ENCODE measurements at places on chromosomes 16 and 17.

- no peak for DNase-seq
Measured at GRCh38 chr16:89847051-89847939, 19.0 kb downstream of the SPIRE2 start.

GRCh38 chr17:50423553-50424159 lies 2.4 kb upstream of the ACSF2 start:
- DNase-seq, result peak; percentile 66

GRCh38 chr17:42665581-42666001 lies 6.5 kb downstream of the TUBG2 start:
- DNase-seq, result no peak

DNA sequence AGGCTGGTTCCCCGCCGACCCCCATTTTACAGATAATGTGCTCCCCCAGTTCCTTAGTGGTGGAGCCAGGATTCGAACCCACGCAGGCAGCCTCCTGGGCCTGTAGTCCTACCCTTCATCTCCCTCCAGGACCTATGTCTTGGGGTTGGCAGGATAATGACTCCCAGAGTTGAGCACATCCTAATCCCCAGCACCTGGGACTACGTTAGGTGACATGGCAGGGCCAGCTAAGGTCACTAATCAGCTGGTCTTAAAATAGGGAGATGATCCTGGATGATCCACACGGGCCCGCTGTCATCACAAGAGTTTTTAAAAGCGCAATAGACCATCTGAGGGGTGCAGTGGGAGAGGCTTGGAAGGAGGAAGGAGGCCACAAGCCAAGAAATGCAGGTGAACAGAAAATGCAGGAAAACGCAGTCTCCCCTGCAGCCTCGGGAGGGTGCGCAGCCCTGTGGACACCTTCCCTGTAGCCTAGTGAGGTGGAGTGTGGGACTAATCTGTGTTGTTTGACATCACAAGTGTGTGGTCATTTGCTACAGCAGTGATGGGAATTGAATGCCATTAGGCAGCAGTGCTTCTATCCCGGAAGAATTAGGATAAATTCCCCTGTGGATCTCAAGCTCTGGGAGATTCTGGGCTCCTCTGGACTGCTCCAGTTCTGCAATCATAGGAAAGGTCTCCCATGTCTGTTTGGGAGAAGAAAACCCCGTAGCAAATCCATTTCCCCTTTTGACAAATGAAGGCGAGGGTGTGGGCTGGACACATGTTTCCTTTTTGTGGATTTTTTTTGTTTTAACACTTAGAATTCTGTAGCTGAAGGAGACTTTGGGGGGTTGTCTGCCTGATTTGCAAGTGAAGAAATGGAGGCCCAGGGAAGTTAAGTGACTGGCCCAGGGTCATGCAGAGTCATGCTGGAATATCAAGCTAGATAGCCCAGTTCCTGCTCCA lies 297.7 kb downstream of the SEC14L1 start:
- DNase-seq, result no peak

DNA sequence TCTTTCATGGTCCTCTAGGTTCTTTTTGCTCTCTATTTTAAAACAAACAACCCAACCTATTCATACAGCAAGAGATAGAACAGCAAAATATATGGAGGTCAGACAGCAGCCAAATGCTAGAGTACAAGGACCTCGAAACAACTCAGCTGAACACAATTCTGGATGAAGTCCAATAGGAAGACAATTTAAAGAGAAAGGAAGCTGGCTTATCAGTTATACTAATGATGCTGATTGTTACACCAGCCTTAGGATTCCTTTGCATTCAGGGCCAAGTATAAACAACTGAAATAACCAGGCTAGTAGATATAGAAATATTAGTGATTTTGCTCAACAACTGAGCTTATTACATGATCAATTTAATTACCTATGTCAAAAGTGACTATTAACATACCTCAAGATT lies 2.5 kb downstream of the SSH2 start:
- no peak for DNase-seq

- no peak for DNase-seq
Measured at GRCh38 chr16:2865651-2866050, 7.7 kb upstream of the PRSS22 start.

DNA sequence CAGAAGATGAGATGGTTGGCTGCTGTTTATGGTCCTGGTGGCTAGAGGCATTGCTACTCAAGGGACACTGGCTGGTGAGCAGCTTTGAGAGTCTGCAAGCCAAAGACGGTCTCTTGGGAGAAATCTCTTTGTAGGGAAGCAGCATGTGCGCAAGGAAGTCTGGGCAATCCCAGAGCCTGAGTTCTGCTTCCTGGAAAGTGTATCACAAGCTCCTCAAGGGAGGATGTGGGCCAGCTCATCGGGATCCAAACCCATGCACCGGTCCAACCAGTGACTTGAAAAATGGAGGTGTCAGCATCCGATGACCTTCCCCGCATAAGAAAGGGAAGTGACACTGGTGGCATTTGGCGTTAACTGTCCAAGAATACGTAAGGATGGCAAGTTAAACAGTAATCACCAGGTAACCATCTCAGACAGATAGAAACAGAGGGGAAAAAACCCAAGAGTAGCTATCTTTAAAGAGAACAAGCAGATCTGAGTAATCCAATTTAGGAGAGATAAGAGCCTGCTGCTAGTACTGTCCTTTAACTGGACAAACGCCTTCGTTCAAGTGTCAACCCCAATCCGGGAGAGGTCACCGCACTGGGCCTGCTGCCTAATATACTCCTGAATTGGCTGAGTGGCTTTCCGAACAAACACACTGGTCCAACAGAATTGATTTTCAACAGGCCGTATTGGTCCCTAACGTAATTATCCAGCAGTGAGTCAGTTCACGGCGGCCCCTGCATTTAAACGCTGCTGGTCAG lies 303.0 kb upstream of the ZFHX3 start:
- no peak for DNase-seq

GRCh38 chr16:81493755-81494433 lies 49.3 kb downstream of the CMIP start:
- no peak for DNase-seq

DNA sequence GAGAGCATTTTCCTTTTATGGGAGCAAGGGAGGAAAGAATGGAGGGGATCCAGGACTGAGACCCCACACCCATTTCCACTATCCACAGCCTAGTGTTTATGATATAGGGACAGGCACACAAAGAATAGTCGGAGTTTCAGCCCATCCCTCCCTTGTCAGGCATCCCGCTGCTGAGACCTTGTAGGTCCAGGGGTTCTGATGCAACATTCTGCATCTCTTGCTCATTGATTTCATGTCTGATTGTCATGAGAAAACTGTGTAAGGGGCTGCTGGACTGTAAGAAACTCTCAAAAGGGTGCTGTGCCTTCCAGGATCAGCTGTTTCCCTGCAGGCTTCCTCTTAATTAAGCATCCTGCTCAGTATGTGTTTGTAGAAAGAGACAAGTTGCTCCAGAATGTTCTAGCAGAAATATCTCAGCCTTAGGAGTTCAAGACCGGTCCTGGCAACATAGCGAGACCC lies 5.3 kb upstream of the POLR3E start:
- DNase-seq, result no peak

GRCh38 chr17:9217151-9218056 lies 196.1 kb downstream of the NTN1 start:
- no peak for DNase-seq

GRCh38 chr17:63939884-63940283 lies 7.8 kb upstream of the CD79B start:
- no peak for DNase-seq

DNA sequence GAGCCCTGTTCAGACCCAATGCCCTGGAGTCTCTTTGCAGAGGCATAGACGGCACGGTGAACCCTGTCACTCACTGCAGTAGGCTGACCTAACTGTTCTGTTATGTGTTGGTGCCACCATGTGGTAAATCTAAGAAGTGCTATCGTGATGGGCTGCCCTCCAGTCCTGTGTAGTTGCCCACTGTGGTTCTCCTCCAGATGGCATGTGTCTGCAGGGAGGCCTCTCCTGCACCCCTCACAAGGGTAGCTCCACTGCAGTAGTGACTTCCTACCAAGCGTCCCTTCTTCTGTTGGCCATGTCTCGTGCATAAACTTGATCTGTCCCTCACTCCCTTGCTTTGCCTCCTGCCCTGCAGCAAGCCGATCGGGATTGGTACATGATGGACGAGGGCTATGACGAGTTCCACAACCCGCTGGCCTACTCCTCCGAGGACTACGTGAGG lies 5.8 kb downstream of the DHX38 start:
- no peak for DNase-seq

GRCh38 chr16:54265575-54266107 lies 20.9 kb downstream of the IRX3 start:
- no peak for DNase-seq

DNA sequence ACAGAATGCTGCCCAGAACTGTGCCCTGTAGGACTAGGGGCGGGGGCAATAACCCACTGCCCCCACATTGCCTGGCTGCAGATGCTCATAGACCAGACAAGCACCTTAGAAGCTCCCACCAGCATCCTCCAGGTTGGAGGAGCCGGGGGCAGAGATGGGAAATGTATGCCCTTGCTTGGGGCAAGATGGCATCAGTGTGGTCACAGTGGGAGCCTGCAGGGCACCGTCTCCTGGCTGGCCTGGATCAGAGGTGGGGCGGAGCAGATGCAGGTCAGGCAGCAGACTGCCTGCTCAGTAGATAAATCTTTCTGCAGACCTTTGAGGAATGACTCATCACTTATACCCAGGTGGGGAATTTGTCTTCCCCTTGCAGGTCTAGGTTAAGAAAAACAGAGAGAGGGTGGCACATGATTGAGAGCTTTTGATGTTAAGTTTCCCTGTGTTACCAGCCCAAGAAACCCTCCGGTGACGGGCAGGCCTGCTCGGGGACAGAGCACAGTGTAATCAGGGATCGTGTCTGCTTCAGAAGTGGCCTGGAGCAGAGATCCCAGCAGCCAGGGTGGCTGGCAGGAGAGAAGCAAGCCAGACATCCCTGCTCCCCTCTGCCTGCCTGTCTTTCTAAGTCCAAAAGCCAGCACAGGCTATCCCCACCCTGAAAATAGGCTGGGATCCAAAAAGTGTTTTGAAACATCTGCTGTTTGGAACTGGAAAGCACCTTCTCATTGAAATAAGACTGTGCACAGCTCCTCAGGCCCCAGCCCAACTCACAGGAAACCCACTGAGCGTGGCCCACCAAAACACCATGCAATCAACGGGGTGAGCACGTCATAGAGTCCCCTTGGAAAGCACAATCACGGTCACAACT lies 50.7 kb upstream of the RPL38 start:
- DNase-seq, result no peak

DNA sequence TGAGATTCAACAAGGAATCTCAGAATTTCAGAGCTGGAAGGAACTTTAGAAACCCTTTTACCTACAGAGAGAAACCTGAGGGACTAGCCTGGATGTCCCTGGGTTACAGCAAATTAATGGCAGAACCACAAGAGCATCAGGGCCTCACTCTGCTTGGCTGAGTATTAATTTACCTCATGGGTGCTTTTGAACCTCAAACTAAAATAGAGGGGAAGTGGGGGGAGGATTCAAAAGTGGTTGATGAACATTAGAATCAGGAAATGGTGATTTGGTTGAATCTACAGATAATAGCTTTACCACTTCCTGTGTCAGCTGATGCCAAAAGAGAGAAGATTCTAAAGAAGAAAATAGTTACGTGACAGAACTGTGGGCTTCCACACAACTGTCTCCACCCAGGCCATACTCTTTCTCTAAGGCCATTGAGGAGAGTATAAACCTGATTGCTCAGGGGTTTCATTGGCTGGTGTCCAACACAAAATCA lies 11.3 kb upstream of the SKAP1 start:
- DNase-seq, result no peak

DNA sequence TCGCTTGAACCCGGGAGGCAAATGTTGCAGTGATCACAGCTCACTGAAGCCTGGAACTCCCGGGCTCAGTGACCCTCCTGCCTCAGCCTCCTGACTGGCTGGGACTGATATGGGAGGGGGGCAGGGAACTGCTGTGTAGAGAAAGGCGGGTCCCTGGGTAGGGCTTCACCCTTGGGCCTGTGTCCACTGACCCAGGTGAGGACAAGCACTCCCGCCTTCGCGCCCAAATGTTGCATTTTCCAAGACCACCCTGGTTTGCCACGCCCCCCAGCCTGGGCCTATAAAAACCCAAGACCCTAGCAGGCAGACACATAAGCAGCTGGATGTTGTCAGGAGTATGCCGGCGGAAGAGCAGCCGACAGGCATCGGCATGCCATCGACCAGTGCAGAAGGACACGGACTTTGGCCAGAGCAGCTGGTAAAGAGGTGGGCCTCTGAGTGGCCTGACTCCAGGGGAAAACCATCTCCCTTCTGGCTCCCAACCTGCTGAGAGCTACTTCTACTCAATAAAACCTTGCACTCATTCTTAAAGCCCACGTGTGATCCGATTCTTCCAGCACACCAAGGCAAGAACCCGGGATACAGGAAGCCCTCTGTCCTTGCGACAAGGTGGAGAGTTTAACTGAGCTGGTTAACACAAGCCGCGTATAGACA lies 19.1 kb downstream of the SMYD4 start:
- DNase-seq, result peak; percentile 24

- no peak for DNase-seq
Measured at GRCh38 chr17:50899005-50899460, 32.9 kb upstream of the TOB1 start.

DNA sequence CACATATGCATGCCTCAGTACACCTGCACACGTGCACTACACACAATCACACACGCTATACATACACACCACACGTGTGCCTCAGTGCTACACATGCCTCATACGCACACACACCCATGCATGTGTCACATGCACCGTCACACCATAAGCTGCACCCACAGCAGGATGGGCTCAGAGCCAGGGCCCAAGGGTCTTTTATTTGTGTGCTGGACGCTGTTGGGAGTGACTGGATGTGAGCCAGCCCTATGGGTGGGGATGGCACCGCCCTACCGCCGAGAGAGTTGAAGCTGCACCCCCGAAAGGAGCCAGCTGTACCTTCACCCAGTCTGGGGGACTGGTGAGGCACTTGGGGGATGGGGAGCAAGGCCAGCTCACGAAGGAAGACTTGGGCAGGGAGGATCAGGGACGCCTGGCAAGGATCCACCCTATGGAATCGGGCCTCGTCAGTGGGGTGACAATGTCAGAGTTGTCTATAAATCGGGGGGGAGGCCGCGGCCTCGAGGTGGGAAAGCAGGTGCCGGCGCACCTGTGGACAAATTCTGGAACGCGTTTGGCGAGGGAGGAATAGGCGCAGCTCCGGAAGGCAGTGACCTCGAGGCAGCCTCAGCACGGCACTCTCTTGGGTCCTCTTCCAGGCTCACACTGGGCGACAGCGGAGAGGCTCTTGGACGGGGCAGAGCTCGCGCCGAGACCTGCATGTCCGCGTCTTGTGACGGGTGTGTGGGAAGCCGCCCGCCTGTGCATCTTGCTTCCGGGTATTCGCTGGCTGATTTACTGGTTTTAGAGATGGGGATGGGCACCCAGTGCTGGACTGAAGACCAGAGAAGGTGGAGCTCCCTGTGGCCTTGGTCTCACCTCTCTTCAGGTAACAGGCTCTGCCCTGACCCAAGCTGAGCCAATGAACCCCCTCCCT lies 7.3 kb downstream of the RGS11 start:
- no peak for DNase-seq

Measured in lower lobe of right lung (tissue), 2 donors.